ENCODE measurements at places on chromosomes 12 and 14.
A peak's percentile ranks its signal among the peaks of the same experiment; 100 is the strongest.

GRCh38 chr14:102929241-102930137, 7.0 kb downstream of the AMN start:
- DNase-seq: no peak

DNA sequence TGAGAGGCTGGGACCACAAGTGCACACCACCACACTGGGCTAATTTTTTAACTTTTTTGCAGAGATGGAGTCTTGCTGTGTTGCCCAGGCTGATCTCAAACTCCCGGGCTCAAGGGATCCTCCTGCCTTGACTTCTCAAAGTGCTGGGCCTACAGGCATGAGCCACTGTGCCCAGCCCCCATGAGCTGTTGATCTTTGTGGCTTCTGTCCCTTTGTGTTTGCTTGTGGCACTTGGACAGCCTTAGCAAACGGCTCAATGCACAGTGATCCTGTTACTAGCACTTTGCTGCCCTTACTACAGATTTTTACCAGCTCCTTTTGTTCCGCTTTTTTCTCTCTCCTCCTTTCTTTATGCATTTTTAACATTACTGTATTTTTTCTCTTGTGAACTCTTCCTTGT, 25.3 kb upstream of the EVL start:
- DNase-seq: no peak

GRCh38 chr12:106018286-106018685, 120.5 kb downstream of the NUAK1 start:
- DNase-seq: no peak

GRCh38 chr14:44420226-44420625, 86.9 kb downstream of the FSCB start:
- DNase-seq: peak; percentile 49

- DNase-seq: no peak
Measured at GRCh38 chr14:60220084-60220483, 28.9 kb upstream of the PPM1A start.

- no peak for DNase-seq
Measured at GRCh38 chr12:1882405-1882804, 36.0 kb downstream of the CACNA2D4 start.

DNA sequence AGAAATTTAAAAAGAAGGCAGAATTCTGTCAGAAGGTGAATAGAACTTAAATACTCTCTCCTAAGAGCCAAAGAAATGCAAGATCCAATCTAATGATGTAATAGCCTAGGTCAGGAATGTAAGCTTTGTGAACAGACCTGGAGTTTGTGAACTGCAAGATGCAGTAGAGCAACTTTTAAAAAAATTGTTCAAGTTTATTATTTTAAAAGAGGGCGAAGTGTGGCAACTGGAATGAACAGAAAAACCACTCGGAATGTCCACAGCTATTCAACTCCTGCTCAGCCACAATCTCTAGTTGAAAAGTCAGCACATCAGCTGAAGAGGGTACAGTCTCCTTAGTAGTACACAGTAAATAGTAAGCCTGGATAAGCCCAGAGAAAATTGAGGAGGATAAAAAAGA, 228.8 kb downstream of the PPFIA2 start:
- DNase-seq: peak; percentile 24

DNA sequence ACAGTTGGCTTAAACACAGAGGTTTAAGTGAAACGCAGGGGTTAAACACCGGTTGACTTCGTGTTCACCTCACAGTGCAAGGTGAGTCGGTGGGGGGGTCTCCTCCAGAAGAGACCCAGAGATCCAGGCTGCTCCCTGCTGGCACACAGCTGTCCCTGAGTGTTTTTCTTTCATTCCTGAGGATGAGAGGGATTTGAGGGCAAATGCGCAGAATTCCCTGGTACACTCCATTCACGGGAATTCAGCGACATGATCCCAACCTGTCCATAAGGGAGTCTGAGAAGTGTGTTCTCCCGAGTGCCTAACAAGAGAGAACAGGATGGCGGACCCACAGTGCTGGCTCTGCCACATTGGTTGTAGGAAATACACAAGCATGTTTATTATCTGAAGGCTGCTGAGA, 107.2 kb upstream of the ESRRB start:
- DNase-seq: no peak

DNA sequence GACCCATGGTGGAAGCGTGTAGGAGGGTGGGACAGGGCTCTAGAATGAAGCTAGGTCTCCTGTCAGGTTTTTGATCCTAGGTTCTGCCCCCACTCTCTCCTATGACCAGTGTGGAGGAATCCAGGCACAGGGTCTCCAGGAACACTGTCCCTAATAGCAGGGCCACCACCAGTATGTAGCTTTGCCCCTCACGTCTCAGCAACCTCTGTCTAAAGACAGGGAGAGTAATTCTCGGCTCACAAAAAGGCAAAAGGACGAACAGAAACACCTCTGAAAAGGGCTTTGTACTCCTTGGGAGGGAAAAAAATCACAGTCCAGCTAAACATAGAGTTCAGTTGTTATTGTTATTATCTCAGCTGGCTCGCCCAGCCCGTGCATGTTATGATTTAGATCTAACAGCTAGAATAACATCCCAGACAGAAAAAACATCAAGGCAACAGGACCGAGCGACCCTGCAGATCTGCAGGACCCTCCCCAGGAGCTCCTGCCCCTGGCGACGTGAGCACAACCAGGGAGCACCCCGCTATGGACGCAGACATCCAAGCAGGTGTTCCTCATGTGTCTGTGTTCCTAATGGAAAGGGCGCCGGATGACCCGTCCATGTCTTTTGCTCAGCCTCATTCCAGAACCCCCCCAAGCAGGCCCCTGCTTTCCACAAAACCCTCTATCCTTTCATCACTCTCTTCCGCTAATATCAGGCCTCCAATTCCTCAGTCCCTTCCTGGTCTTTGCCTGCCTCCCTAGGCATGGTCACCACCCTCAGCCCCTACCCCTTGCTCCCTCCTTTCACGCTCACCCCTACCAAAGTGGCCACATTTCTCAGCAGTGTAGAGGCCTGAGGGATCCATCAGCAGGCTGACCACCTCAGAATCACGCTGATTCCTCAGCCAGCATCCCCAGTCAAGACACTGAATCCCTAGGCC, 14.2 kb upstream of the SLC6A12 start:
- DNase-seq: no peak

DNA sequence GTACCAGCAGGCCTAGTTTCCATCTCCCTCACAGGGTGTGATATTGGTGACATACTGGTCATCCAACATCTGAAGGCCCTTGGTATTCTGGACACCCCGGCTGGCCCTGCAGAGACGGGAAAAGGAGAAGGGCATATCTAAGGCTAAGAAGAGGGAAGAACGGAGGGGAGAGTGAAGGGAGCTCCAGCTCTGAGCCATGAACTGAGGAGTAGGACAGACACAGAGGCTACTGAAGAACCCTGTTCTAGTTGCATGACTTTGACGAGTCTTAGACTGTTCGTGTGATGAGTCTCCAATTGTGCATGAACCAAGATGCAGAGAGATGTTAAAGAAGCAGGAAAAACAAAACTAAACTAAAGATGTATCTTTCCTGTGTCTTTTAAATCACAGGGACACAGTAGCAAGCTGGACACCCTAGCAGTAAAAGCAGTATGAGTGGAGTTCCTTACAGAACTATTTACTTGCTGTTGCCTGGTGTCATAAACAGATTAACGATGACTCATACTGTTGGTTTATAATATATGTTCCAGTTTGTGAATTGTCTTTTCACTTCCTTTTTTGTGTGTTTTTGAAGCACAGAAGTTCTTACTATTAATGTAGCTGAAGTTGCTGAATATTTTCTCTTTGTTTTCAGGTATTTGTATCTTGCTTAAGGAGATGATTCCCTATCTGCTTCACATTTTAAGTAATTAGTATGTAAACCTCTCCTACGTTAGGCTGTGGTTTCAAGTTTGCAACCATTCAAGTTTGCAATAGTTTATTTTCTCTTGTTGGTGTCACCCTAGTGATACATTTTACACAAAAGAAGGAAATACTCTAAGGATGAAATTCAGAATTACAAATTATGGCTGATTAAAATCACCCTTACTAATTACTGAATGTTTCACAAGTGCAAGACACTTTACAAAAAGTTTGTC, 15.7 kb downstream of the FAR2 start:
- peak; percentile 7 for DNase-seq

GRCh38 chr14:80215081-80215480, 3.8 kb upstream of the DIO2 start:
- peak; percentile 18 for DNase-seq

DNA sequence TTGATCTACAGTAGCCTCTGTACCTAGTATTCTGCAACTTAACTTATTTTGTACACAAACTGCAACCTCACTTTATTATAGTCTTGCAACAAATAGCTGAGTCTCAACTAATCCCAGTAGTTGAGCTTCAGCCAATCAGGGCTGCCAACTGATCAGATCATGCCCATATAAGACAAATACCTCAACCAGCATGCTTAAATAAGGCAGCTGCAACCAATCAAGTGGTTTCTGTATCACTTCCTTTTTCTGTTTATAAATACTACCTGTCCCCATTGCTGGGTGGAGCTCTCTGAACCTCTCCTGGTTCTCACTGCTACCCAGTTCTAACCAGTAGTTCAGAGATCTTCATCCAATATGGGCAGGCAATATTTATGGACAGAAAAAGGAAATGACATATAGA, 248.5 kb upstream of the FBXO33 start:
- DNase-seq: no peak
